ENCODE measurements at places on chromosomes 1 and 21.

DNA sequence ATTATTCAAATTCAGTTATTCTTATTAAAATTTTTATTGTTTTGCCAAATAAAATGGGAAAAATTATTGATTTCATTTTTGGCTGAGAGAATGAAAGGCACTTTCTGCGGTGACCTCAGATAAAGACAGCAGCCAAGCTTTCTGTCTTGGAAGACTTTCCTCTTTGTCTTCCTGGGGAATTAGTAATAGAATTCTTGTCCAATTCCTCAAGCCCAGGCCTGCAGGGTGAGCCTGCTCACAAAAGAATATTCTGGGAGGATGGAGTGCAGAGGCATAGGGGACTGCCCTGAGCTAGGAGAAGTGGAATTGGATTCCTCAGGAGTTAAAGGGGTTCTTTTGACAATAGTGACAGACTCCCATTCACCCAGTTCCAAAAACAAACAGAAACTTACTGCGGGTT lies 614.5 kb upstream of the ADGRL2 start:
- no peak for DNase-seq

DNA sequence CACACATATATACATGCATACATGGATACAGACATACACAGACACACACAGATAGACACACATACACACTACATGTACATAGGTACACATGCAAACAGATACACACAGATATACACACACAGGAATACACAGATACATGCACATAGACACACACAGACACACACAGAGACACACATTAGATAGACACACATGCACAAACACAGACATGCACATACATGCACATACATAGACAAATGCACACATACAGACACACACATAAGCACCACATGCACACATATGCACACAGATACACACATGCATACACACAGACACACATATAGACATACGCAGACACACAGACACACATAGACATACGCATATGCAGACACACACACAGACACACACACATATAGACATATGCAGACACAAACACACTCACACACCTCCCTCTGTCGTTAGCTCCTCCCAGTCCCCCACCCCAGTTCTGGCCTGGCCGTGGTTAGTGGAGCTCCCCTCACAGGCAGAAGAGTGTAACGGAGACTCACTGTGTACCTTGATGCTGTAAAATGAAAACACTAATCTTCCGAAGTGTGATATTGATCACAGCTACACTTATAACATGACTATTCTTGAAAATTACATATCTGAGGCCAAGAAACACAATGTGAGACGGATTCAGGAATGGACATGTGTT lies 7.6 kb downstream of the UBASH3A start:
- DNase-seq: no peak

GRCh38 chr1:81757398-81758020 lies 43.2 kb upstream of the ADGRL2 start:
- no peak for DNase-seq

DNA sequence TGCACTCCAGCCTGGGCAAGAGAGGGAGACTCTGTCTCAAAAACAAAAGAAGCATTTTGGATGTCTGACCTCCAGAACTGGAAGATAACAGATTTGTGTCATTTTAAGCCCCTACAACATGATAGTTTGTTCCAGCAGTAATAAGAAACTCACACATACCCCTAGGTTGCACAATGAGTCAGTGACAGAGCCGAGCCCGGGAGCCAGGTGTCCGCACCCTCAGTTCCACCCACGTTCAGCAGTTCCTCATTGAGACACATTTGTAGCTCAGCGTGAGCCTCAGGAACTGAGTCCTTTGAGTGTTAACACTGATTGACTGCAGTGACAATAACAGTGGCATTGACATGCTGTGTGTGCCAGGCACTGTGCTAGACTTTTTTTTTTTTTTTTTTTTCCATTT lies 19.8 kb downstream of the LRRC38 start:
- no peak for DNase-seq

GRCh38 chr1:235063068-235063765 lies 65.4 kb downstream of the TOMM20 start:
- DNase-seq: no peak

All from NCI-H2029 treated with DMSO at 0.1 percent for 48 hours (cell line).